Daoy (cell line): ENCODE measurements at places on chromosomes 1 and 21. TPM values are rescaled to one million over a fixed set of nuclear protein-coding genes. Genes with fewer than 3 reads are reported as not detected.

The LCE4A gene
- total RNA-seq = not detected in 2 replicates

- DNase-seq = no peak
Measured at GRCh38 chr1:217097819-217098218, 374.6 kb upstream of the ESRRG start.

GRCh38 chr1:218760601-218761570 is 412.8 kb upstream of the LYPLAL1 start:
- no peak for DNase-seq

- peak; percentile 24 for DNase-seq
Measured at GRCh38 chr1:195584870-195585624, 1023.2 kb downstream of the KCNT2 start.

- no peak for DNase-seq
Measured at GRCh38 chr21:39363607-39364555, 15.0 kb upstream of the HMGN1 start.

DNA sequence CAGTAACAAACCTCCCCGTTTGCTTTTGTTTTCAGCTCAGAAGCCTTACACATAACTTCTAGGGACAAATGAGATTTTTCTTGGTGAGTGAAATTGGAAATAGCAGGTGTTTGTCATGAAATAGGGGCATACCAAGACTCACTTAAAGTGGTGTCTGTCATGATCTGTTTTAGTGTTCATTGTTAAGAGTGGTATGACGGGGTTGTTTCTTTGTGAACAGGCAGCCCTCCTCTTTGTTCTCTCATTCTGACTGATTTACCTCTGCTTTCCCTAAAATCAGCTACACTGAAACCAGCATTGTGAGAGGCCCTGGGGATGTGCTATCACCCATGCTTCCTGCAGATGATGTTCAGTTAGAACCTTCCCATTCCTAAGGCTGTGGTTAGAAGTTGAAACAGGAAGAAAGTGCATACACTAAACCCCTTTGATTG is 2.5 kb upstream of the ERO1B start:
- no peak for DNase-seq

DNA sequence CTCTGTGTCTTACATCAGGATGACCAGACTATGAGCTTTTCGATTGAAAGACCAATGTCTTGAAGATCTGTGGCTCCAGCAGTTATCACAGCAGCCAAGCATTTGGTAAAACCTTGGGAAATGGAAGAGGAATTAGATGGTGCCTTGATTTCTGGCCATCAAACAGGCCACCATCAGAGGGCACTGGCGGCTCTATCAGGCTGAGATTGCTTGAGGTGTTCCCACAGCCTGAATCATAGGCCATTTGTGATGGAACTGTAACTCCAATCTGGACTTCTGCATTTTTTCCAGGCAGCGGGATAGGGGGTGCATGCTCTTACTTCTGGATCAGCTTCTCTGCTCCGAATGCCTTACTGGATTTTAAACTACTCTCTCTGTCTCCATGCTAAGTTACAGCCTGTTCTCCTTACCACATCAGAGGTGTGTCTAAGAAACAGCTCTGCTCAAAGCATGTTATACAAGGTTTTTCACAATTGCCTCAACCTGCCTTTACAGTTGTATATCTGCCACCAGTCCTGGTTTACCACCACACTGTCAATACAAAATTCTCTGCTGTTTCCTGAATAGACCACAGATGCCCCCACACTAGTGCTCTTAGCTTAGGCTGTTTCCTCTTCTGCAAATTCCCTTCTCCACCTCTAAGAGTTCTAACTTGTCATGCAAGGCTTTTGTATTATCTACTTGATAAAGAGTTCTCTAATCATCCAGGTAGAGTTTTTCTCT is 180.9 kb downstream of the PTGER3 start:
- no peak for DNase-seq

The OR2L2 gene
- total RNA-seq = 0.06 TPM in 1 of 2 replicates, not detected in the other

The SH3BGRL3 gene
- 50.6 and 66.8 TPM in 2 replicates for total RNA-seq

GRCh38 chr1:230824551-230824918 is 43.8 kb downstream of the C1orf198 start:
- DNase-seq = no peak

DNA sequence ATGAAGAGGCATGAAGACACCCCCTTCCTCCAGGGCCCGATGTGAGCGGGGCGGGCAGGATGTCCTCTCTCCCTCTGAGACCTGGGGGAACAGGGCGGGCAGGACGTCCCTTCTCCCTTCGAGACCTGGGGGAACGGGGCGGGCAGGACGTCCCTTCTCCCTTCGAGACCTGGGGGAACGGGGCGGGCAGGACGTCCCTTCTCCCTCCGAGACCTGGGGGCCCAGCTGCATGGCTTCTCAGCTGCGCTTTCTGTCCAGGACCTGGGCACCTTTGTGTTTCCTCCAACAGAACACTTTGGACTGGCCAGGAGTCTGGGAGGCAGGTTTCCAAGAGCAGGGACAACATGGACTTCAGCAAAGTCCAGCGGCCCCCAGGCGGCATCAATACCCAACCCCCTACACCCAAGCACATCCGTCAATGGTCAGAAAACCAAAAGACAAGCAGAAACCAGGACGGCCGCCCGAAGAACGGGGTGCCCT is 30.8 kb upstream of the ADARB1 start:
- DNase-seq = no peak

GRCh38 chr1:6614019-6614928 is 743 bp downstream of the PHF13 start:
- DNase-seq = peak; percentile 45

- no peak for DNase-seq
Measured at GRCh38 chr1:86714561-86715244, 10.3 kb downstream of the SH3GLB1 start.

GRCh38 chr1:22089134-22089571 is 36.6 kb downstream of the CDC42 start:
- DNase-seq = no peak

The SLC2A5 gene
- total RNA-seq = not detected in 2 replicates

DNA sequence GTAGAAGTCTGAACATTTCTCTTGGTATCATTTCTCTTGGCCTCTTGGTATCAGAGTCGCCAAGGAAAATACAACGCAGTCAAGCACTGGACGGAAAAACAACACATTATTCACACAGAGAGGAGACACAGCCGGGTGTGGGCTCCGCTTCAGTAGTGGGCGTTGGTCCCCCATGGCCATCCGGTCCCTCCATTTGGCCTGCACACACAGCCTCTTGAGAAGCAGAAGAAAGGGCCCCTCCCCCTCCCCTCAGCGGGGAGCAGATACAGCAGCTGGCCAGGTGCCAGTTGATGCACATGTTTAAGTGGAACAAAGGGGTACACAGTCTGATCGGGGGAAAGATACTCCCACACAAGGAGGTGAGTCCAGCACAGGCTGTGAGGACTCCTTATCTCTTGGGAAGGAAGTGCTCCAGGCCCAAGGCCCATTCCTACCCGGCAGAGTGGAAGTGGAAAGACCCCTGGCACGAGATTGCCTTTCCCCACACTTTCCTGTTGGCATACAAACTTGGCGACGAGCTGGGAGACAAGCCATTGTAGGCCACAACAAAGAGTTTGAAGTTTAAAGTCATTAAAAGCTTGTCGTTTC is 311.3 kb downstream of the FAM72C start:
- no peak for DNase-seq

The FYB2 gene
- total RNA-seq = not detected in 2 replicates

- DNase-seq = no peak
Measured at GRCh38 chr1:245310571-245311531, 156.1 kb downstream of the KIF26B start.

- no peak for DNase-seq
Measured at GRCh38 chr1:1687846-1688245, 4.7 kb downstream of the SLC35E2B start.

DNA sequence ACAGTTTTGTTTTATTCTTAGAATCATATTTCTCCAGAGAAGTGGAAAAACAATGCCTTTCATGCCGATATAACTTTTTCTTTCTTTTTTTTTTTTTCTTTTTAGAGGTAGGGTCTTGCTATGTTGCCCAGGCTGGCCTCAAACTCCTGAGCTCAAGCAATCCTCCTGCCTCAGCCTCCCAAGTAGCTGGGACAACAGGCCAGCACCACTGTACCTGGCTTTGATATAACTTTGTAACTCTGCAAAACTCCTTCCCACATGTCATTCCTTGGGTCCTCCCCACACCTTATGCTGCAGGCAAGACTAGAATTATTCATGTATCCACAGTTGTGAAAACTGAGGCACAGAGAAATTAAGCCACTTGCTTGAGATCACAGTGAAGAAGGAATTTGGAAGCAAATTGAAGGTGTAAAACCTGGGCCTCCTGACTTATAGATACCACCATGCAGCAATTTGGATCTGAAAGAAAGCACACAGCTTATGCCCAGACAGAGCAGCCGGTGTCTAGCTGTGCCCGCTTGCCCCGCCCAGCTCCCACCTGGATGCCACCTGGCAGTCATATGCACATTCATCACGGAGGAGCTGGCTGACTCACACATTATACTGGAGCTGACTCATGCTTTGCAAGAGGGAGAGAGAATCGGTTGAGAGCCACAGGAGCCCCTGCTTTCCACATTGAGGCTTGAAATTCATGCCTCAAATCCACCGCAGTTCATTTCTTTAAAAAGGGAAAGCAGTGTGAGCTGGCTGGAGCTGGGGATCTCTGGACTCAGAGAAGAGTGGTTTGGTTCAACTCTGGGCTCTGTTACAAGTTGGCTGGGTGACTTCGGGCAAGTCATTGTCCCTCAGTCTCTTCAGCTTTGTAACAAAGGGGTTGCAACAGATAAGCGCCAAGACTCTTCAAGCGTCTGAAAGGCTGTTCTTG is 8.3 kb upstream of the SLC2A1 start:
- DNase-seq = peak; percentile 97

- no peak for DNase-seq
Measured at GRCh38 chr1:181789395-181789794, 272.1 kb downstream of the ZNF648 start.

The KRTAP10-10 gene
- not detected in 2 replicates for total RNA-seq

DNA sequence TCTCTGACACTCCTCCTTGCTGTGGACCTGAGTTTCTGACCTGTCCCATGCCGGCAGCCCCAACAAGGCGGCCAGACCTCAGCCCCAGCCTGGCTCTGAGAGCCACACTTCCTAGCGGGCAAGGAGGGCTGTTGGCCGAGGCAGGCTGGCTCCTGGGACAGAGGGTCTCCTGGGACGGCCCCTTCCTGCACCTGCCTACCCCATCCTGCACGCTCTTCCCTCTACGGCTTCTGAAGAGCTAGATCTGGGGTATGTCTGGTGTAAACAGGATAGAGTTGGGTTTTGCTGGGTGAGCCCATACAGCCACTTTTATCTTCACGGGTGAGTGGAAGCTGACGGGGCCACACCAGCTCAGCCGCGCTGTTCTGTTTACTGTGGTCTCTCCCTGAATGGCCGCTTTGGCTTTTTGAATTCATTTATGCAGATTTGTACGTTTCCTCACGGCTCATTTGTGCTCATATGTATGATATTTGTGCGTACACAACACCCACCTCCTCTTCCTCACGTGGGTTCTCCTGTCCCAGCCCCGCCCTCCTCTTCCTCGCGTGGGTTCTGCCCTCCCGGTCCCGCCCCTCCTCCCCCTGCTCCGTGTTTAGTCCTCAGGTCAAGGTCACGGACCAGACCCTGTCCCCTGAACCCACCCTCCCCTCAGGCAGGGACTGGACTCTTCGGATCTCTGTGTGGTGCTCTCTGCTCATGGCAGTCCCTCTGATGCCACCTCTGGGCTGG is 34.7 kb upstream of the POFUT2 start:
- no peak for DNase-seq

GRCh38 chr1:48943826-48944225 is 167.1 kb upstream of the BEND5 start:
- DNase-seq = no peak

GRCh38 chr1:38297246-38297645 is 250.7 kb upstream of the POU3F1 start:
- DNase-seq = no peak

DNA sequence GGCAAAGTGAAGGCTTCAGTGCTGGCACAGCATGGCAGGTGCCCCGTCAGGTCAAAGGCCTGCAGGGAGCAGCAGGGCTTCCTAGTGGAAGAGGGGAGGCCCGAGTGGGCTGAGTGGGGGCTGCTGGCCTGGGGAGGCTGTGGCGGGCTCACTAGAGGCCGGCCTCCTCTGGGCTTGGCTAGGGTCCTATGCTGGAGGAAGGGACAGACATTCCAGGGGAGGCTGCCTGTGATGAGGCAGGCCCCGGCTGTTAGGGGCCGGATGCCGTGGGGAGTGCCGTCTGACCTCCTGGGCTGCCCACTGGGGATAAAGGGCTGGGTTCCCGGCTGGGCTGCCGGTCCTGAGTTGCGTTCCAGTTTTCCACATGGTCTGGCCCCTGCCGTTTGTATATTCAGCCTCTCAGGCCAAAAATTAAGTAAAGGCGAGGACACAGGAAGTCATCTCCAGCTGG is 21.1 kb downstream of the PRXL2B start:
- DNase-seq = no peak

The TMEM269 gene
- 0.03 TPM in 1 of 2 replicates, not detected in the other for total RNA-seq

GRCh38 chr1:83620016-83620415 is 378.9 kb downstream of the TTLL7 start:
- no peak for DNase-seq

DNA sequence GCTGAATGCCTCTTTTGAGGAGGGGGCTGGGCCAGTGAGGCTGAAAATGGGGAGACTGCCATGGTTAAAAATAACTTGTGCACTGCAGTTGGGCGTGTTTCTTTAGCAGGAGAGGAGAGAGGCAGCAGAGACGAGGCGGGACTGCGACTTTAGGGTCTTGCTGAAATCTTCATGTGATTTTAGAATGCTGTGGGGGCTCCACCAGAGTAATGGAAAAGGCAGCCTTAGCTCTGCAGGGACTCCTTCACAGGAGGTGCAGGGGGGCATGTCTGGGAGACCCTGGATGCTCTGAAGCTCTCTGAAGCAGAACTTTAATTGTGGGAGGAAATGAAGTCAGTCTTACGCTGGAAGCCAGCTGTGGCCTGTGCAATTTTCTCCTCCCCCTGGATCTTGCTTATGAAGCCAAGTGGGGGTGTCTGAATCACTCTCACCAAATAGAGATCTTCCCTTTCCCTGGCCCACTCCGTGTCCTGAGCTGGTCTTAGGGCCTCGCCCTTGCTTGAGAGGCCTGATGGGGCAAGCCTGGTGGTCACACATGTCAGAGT is 60.8 kb downstream of the NDUFS5 start:
- DNase-seq = no peak

- DNase-seq = no peak
Measured at GRCh38 chr1:112790920-112791722, 76.0 kb upstream of the PPM1J start.

DNA sequence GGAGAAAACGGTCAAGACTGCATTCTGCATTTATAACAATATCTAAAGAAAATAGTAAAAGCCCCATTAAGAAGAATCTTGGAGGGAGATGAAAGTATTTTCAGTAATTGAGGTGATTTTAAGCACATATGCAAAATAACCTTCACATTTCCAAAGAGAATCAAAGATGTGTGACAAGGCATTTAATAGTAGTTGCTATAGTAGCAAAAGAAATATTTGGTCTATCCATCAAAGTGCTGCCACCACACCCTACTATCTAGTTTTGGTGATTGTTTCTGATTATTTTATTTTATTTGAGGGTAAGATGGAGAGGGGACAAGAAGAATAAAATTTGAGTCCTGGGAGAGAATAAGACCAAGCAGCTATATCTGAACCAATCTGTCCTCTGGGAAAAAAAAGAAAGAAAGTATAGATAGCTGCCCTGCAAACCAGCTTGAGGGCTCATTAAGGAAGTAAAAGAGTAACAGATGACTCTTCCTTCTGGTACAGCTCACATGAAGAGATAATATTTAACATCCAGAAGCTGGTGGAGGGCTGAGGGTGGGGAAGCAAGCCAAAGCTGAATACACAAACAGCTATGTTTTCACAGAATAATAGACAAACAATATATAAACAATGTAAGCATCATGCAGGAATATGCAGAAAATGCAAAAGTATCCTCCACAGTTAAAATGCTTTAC is 47.2 kb upstream of the RASAL2 start:
- DNase-seq = no peak
